ENCODE measurements at places on chromosomes 12 and 14. TPM values are rescaled to one million over a fixed set of nuclear protein-coding genes. Genes with fewer than 3 reads are reported as not detected.

Gene PTPRR
- total RNA-seq: 0.78 TPM

Gene ALX1
- total RNA-seq: not detected

Gene NPAS3
- 0.76 TPM for total RNA-seq

Gene GPR132
- 0.26 TPM for total RNA-seq

Gene ZFYVE26
- 26.7 TPM for total RNA-seq

Gene PZP
- not detected for total RNA-seq
